ENCODE measurements at places on chromosomes 7 and 10.

DNA sequence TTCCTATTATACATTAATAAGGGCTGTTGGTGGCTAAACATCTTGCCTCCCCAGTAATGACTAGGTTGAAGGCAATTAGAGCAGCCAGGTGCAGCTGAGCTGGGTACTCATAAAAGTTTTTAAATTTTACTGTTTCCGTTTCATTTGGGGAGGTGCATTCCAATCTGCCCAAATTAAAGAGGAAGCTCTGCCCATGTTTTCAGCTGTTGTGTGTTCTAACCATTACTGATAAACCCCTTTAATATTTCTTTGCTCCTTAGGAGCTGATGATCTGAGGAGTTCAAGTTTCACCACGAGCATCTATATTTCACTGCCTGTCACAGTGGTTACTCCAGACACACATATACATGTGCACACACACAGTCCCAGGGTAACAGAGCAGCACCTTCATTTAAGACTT is 94.4 kb downstream of the JAZF1 start:
- DNase-seq = no peak

- no peak for DNase-seq
Measured at GRCh38 chr7:1323178-1324027, 90.7 kb downstream of the UNCX start.

DNA sequence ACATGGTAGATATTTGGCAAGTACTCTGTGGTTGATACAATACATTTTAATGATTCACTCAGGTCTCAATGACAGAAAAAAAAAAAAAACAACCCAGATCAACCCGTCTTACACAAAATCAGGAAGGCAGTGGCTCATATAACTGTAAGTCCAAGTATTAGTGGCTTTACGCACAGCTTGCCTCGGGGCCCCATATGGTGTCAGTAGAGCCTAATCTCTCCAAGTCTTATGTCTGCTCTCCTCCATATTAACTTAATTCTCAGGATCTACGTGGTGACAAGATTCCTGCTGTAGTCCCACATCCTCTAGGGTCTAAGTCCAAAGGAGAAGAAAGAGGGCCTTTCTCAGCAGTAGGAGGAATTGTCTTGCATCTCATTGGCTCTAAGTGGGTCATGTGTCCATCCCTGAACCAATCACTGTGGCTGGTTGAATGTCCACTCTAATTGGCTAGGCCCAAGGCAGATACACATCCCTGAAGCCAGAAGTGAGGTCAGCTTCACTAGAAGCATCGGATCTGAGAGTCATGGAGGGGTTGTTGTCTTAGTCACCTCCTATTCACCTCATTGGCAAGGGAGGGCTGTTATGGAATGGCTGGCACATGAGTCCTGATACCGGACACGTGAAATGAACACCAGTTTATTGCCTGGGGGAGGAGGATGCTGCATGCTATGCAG is 20.5 kb upstream of the PLPP4 start:
- no peak for DNase-seq

- no peak for DNase-seq
Measured at GRCh38 chr7:32039000-32039756, 31.0 kb downstream of the PDE1C start.

DNA sequence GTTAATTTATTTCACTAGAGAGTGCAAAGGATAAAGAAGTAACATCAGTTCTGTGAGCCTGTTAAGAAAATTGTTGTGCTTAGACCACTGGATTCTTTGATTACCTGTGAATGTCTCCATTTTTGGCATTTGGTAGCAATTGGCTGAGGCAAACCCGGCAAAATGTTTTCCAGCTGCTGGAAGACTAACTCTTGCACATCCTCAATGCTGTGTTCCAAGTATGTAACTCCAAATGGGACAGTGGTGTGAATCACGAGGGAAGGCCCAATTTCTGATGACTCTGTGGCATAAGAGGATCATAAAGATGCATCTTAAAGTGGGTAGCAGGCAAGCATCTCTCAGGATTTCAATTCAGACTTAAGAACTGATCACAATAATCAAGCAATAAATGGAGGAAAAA is 268.8 kb downstream of the RNLS start:
- DNase-seq = no peak

GRCh38 chr7:65225422-65226006 is 148.1 kb upstream of the ZNF92 start:
- DNase-seq = no peak

GRCh38 chr7:143884969-143885559 is 16.9 kb downstream of the TCAF1 start:
- peak; percentile 75 for DNase-seq

DNA sequence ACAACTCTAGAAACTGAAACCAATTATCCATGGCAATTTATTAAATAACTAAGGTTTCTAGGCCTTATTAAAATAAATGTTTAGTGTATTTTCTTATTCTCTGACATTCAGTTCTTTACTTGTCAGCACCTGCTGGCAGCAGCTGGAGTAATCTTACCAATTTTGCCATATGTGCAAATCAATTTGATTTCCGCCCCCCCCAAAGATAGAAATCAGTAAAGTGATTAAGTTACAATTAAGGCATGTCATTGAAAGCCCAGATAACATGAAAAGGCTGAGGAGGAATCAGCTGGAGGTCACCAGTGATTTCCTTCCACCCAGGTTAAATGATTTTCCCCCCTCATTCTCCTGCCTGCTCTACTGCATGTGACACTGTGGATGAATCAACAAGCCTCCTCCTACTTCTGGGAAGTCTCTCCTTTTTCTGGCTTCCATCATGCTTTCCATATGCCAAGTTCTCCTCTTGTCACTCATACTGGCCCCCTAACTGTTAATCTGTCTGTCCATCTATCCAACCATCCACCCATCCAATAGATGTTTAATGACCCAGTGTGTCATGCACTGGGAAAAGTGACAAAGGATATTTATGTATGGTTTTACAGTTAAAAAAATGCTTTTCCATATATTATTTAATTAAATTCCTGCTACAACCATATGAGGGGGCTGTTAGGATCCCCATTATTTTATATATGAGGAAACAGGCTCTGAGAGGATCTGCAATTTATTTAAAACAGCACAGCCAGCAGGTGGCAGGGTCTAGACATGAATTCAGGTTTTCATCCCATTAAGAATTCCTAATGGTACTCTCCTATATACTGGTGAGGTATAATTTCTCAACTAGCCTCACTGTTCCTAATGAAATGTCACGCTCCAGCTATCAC is 116.5 kb downstream of the ATXN7L1 start:
- DNase-seq = no peak

- DNase-seq = no peak
Measured at GRCh38 chr7:95471071-95471470, 14.7 kb upstream of the ASB4 start.

- no peak for DNase-seq
Measured at GRCh38 chr10:87658858-87659555, 671 bp upstream of the PAPSS2 start.

DNA sequence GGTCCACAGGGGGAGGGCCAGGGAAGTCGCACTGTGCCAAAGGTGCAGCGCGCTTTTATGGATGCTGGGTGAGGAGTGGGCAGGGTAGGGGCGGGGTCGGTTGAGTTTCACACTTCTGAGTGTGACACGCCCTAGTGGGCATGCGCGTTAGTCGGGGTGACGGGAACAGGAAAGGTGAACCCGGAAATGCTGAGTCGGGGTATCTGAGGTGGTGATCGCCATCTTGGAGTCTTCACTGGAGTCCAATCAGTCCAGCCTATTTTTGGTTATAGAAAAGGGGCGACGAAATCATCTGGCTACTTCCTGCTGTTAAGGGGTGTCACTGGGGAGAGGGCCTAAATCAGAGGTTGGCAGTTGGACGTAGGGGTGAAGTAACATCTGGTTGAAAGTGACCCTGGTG is 40.8 kb downstream of the ZNF138 start:
- DNase-seq = no peak

DNA sequence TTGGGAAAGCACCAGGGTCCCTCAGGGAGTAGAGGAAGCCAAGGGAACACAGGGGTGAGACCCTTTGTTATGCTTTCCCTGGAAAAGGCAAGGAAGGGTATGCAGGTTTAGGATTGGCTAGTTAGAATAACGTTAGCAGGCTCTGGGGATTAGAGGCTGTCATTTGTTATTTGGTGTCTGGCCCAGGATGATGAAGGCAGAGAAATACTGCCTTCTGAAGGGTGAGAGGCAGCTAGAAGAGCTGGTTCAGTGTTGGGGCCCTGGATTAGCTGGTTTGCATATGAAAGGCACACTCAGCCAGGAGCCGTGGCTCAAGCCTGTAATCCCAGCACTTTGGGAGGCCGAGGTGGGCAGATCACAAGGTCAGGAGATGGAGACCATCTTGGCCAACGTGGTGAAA is 3.0 kb upstream of the PILRA start:
- no peak for DNase-seq

- no peak for DNase-seq
Measured at GRCh38 chr7:128915841-128916642, 5.5 kb upstream of the KCP start.

DNA sequence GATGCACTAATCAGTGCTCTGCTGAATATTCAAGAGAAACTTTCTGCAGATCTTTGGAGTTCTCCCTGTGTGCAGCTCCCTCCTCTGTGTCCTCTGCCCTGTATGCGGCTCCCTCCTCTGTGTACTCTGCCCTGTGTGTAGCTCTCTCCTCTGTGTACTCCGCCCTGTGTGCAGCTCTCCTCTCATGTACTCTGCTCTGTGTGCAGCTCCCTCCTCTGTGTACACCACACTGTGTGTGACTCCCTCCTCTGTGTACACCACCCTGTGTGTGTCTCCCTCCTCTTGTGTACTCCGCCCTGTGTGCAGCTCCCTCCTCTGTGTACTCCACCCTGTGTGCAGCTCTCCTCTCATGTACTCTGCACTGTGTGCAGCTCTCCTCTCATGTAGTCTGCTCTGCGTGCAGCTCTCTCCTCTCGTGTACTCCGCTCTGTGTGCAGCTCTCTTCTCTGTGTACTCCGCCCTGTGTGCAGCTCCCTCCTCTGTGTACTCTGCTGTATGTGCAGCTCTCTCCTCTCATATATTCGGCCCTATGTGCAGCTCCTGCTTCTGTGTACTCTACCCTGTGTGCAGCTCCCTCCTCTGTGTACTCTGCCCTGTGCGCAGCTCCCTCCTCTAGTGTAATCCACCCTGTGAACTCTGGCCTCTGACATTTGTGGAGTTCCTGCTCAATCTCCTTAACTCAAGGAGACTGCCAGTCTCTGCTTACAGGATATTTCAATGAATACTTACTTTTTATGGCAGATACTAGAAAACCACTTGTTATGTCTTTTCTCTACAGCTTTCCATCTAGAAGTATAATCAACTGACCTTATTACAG is 280.4 kb downstream of the GLRX3 start:
- no peak for DNase-seq

- no peak for DNase-seq
Measured at GRCh38 chr7:158596745-158597144, 9.1 kb upstream of the PTPRN2 start.

DNA sequence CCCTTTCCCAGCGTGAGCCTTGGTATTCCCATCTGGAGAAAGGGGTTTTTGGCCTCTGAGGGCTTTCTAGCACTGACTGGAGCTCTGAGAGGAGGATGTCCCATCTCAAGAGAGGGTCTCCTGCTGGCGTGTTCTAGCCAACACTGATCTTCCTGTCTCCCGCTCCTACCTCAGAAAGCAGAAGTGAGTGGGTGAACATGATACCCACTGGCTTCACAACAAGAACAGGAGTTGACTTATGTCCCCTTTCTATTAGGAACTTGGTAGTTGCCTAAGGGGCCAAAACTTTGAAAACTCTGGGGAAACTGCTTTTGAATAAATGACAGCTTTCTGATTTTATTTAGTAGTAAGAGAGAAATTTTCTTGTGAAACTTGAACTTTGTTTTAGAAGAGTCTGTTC is 113.1 kb upstream of the ADCY1 start:
- no peak for DNase-seq

DNA sequence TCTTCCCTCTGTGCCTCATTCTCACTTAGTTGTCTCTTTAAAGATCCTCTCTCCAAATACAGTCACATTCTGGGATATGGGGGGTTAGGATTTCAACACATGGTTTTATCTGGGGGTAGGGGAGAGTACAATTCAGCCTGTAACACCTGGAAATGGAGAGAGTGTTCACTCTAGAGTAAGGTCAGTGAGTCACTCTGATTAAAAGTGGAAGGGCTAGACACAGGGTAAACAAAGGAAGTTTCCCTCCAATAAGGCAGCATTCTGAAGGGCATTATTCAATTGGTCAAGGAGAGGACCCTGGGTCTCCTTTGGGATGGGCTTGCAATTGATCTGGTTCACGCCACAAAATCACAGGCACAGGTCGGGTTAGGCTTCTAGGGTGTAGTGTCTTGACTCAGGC is 232.8 kb upstream of the NPSR1 start:
- DNase-seq = no peak

- DNase-seq = no peak
Measured at GRCh38 chr7:29352041-29352440, 157.5 kb downstream of the CHN2 start.

- no peak for DNase-seq
Measured at GRCh38 chr10:127734753-127735152, 2.2 kb upstream of the FOXI2 start.

GRCh38 chr10:67959839-67960476 is 75.5 kb downstream of the SIRT1 start:
- no peak for DNase-seq

- no peak for DNase-seq
Measured at GRCh38 chr10:72058989-72059842, 29.1 kb downstream of the SPOCK2 start.

DNA sequence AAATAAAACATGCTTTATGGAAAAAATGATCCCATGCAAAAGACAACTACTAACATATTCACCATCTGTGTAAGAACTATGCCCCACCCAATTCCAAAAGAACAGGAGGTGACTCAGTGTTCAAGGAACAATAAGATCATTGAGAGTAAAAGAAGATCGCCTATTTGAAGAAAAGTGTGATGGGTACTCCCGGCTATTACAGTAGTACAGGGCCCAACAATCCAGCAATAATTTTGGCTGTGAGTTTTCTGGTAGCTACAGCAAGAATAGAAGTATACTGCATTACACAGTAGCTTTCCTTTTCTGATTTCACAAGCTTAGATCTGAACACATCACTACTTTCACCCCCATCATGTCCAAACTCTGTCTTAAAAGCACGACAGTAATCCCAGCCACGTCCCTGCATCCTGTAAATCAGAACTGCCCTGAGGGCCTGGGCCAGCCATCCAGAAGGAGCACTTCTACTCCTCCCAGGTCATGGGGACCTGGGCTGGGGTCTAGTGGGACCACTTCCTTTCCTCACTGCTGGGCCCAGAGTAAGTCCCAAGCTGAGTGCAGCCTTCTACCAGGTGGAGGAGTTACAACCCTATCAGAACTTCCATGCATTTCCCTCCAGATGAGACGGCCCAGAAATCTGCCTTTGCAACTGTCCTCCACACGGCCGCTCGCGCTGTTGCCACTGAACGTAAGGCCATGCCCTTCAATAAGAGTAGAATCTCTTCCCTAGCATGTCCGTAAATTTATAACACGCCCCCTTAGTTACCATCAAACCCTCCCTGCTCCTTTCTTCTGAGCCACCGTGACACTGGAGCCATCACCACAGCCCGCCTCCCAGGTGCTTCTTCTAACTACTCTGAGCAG is 7.9 kb downstream of the ESYT2 start:
- DNase-seq = no peak

- no peak for DNase-seq
Measured at GRCh38 chr7:104993217-104993862, 20.7 kb upstream of the KMT2E start.
